Esophagus muscularis mucosa (tissue), 4 donors: ENCODE measurements at places on chromosomes 6 and 20. TPM values are rescaled to one million over a fixed set of nuclear protein-coding genes. Genes with fewer than 3 reads are reported as not detected.

- H3K27ac ChIP-seq: no peak overlapping the region
- H3K4me1 ChIP-seq: no peaks in the 10 kb centered on the region
- H3K4me3 ChIP-seq: no peak overlapping the region
These were observed 142.1 kb upstream of the MLN start for GRCh38 chr6:33945931-33946330.

- no peak overlapping the region for H3K27ac ChIP-seq
- H3K27me3 ChIP-seq: no peaks in the 10 kb centered on the region
- H3K36me3 ChIP-seq: no peaks in the 10 kb centered on the region
- H3K4me3 ChIP-seq: no peak overlapping the region
- no peak for DNase-seq
These were observed 7.4 kb downstream of the SRC start for GRCh38 chr20:37353285-37353849.

- peaks cover 33% of the 10 kb centered on the region for H3K36me3 ChIP-seq
- no peak overlapping the region for H3K4me3 ChIP-seq
- H3K4me1 ChIP-seq: peaks cover 30% of the 10 kb centered on the region
- DNase-seq: no peak
- peak overlapping the region; percentile 52 for H3K27ac ChIP-seq
These were observed 13.6 kb downstream of the TNXB start for GRCh38 chr6:32095338-32096086.

- DNase-seq: no peak
- peak overlapping the region; percentile 74 for H3K27ac ChIP-seq
- H3K4me1 ChIP-seq: peaks cover 68% of the 10 kb centered on the region
- peaks cover 21% of the 10 kb centered on the region for H3K27me3 ChIP-seq
These were observed 672 bp downstream of the PREX1 start for GRCh38 chr20:48826883-48827771.

Gene COL11A2
- 0.19 TPM for total RNA-seq

DNA sequence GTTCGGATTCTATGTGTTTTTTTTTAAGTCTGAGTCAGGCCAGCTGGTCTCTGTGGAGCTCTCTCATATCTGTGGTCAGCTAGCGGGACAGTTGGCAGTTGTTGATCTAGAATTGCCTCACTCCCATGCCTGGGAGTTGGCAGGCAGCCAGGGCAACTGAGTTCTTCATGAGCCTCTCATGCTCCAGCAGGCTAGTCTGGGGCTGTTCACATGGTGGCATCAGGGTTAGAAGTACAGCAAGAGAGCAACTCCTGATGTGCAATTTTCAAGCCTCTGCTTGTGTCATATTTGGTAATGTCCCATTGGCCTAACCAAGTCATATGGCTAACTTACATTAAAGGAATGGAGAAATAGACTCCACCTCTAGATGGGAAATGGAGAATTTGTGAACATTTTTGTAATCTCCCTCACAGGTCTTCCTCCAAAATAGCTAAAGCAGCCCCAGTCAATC is 6.7 kb upstream of the IFT52 start:
- no peaks in the 10 kb centered on the region for H3K36me3 ChIP-seq
- H3K4me3 ChIP-seq: no peak overlapping the region
- DNase-seq: no peak
- H3K4me1 ChIP-seq: no peaks in the 10 kb centered on the region

DNA sequence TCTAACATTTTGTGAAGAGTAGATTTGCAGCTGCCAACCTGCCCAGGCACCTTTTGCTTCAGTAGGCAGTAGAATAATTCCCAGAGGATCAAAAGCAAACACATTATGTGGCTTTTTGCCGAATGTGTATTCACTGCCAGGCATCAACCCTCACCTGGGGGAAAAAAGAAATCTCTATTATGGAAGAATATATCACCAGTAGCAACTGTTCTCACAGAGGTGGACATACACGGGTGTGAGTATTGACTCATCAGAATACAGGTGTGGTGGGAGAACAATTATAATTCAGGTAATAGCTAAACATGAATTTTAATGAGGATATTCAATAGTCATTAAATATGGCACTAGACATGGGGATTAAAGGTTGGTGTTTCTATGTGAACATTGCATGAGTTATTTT is 910.7 kb downstream of the TFAP2A start:
- no peaks in the 10 kb centered on the region for H3K36me3 ChIP-seq
- DNase-seq: no peak
- H3K4me1 ChIP-seq: no peaks in the 10 kb centered on the region
- H3K4me3 ChIP-seq: no peak overlapping the region

DNA sequence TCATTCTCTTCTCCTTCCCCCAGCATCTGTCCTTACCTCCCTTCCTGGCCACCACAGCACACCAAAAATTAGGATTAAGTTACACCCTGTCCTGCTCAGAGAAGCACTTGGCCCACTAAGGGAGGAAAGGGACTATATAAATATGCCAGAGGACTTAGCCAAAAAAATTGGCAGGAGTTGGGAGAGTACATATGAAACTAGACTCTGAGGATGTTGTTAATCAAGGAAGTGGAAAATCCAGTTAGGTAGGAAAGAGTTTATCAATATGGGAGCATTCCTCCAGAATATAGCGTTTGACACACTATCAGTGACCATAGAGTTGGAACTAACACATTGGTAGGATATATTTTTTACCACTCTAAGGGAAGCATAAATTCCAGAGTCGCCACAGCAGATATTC is 57.3 kb upstream of the TSHZ2 start:
- DNase-seq: peak; percentile 39
- H3K4me1 ChIP-seq: no peaks in the 10 kb centered on the region
- no peaks in the 10 kb centered on the region for H3K27me3 ChIP-seq
- H3K27ac ChIP-seq: no peak overlapping the region
- no peak overlapping the region for H3K4me3 ChIP-seq
- H3K36me3 ChIP-seq: no peaks in the 10 kb centered on the region

Gene WFDC2
- total RNA-seq: 2.6 TPM

DNA sequence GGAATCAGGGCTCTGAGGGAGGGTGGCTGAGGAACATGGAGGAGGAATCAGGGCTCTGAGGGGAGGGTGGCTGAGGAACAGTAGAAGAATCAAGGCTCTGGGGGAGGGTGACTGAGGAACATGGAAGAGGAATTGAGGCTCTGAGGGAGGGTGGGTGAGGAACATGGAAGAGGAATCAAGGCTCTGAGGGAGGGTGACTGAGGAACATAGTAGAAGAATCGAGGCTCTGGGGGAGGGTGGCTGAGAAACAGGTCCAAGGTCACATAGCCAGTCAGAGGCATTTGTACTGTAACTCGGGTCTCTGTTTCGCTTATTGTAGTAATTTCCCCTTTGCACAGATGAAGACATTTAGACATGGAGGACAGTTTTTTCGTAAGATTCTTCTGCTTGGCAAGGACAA is 164.8 kb downstream of the SOBP start:
- no peaks in the 10 kb centered on the region for H3K36me3 ChIP-seq
- H3K27ac ChIP-seq: no peak overlapping the region
- peaks cover 22% of the 10 kb centered on the region for H3K4me1 ChIP-seq
- no peak for DNase-seq
- H3K27me3 ChIP-seq: no peaks in the 10 kb centered on the region

- DNase-seq: no peak
- no peak overlapping the region for H3K4me3 ChIP-seq
- no peaks in the 10 kb centered on the region for H3K36me3 ChIP-seq
- no peak overlapping the region for H3K27ac ChIP-seq
- H3K4me1 ChIP-seq: peaks cover 6% of the 10 kb centered on the region
- peaks cover 5% of the 10 kb centered on the region for H3K27me3 ChIP-seq
These were observed 71.5 kb downstream of the CD83 start for GRCh38 chr6:14189074-14189473.

Gene LSM2
- total RNA-seq: 34.5 TPM

GRCh38 chr20:43812216-43812615 is 85.4 kb upstream of the GTSF1L start:
- H3K36me3 ChIP-seq: no peaks in the 10 kb centered on the region
- no peaks in the 10 kb centered on the region for H3K4me1 ChIP-seq
- no peak for DNase-seq
- no peak overlapping the region for H3K4me3 ChIP-seq
- H3K27ac ChIP-seq: no peak overlapping the region

Gene RAD21L1
- total RNA-seq: not detected

Gene HLA-DRA
- 103 TPM for total RNA-seq

Gene ASIP
- not detected for total RNA-seq

GRCh38 chr6:161722394-161722793 is 448.5 kb upstream of the AGPAT4 start:
- H3K4me1 ChIP-seq: no peaks in the 10 kb centered on the region
- no peak overlapping the region for H3K27ac ChIP-seq
- no peak overlapping the region for H3K4me3 ChIP-seq
- no peaks in the 10 kb centered on the region for H3K27me3 ChIP-seq
- no peak for DNase-seq
